ENCODE measurements at places on chromosomes 13 and 19.

DNA sequence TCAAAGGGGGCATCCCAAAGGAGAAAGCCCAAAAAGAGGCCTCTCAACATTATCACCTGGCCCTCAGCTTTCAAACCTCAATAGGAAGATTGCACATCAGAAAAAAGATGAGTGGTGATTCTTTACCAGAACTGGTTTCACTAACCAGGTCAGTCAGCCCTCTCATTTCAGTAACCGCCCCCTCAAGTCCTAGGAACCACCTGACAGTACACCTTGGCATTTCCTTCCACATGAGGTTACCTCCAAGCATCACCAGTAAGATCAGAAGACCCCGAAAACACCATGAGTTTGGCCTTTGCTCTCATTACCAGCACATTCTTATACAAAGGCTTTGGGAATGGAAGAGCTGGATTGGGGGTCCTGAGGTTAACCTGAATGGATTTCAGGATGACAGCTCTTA, 200.5 kb downstream of the SUCLA2 start:
- no peak for DNase-seq

- no peak for DNase-seq
Observed at GRCh38 chr19:7852851-7853769, 21.1 kb downstream of the PRR36 start.

DNA sequence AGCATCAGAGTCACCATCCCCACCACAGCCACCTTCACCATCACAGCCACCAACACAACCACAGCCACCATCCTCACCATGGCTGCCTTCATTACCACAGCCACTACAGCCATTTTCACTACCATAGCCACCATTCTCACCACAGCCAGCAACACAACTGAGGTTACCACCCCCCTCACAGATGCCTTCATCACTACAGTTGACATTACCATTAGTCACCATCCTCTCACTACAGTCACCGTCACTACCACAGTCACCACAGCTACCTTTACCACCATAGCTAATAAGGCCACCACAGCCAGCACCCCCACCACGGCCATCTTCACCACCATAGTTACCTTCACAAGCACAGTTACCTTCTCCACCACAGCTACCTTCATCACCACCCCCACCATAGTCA, 269.6 kb downstream of the DNAJC15 start:
- no peak for DNase-seq

DNA sequence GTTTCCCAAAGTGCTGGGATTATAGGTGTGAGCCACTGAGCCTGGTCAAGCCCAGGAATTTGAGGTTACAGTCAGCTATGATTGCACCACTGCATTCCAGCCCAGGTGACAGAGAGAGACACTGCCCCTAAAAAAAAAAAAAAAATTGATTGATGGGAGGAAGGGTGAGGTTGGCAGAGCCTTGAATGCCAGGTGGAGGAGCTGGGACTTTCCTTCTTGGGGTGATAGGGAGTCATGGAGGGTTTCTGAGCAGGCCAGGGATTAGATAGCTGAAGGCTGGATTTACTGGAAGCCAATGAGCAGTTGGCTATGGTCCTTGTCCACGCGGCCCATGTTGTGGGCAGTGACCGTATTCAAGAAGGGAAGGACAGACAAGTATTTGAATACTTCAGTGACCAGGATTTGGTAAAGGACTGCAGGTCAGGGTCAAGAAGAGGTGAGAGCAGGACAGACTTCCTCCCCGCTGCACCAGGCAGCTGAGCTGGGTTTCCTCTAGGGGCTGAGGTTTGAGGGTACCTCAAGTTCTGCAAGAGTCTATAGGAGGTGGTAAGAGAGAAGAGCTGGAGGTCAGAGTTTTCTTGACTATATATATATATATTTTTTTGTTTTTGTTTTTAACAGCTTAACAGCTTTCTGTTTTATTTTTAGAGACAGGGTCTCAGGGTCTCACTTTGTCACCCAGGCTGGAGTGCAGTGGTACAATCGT, 6.9 kb upstream of the ICAM4 start:
- no peak for DNase-seq

GRCh38 chr13:25281193-25281934, 5.9 kb downstream of the MTMR6 start:
- no peak for DNase-seq

GRCh38 chr19:2949939-2950285, 5.1 kb upstream of the ZNF77 start:
- DNase-seq = no peak
